ENCODE measurements at places on chromosomes 7 and 10.

GRCh38 chr10:34764472-34764946 lies 50.6 kb downstream of the PARD3 start:
- DNase-seq: no peak

- peak; percentile 72 for DNase-seq
Observed at GRCh38 chr7:29281782-29282541, 87.4 kb downstream of the CHN2 start.

- no peak for DNase-seq
Observed at GRCh38 chr7:12222889-12223579, 11.9 kb downstream of the TMEM106B start.

DNA sequence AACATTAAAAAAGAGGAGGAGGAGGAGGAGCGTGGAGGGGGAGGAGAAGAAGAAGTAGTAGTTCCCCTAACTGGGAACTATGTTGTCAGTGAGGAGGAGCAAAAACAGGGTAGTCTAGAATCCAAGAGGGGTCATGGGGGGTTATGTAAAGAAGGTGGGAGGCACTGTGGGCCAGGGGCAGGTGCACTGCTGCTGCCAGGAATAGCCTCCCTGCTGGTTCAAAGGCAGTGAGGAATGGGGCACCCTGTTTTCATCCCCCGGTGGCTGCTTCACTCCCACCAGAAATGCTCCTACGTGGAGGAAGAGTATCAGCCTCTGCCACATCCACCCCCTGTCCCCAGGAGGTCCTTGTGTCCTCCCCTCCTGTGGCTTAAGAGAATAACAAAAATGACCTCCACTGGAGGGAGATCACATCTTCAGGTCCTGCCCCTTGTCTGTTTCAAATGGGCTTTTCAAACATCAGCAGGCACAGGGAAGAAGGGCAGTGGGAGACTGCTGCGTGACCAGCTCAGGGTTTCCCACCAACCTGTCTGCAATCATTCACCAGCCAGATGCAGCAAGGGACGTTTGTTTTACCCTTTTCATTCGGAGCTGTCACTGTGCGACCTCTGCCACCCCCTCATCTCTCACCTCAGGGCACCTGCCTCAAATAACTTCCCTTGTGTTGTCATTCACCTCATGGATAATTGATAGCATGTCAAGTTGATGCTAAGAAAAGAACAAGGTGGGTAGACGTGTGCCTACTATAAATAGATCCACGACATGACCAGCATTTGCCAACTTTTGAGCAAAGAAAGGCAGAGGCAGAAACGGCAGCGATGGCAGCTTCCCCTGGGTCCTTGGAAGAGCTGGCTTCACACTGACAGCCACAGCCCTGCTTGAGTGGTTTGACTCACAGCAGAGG lies 92.6 kb downstream of the DGKI start:
- peak; percentile 11 for DNase-seq

DNA sequence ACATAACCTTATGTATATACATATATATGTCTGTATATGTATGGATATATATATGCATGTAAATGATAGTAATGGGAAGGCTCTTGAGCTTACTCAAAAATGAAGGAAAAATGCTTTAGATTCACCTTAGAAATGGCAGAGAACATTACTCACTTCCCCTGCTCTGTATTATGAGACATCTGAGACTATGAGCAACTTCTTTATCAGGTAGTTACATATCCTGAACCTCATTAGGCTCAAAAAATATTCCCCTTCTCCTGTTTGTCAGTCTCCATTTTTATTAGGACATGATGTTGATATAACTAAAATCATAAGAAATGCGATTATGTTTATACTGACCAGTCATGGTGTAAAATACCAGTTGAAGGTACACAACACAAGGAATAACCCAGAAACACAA lies 800.1 kb upstream of the ZWINT start:
- DNase-seq: no peak

- DNase-seq: no peak
Observed at GRCh38 chr10:77629775-77630506, 7.7 kb downstream of the KCNMA1 start.

GRCh38 chr10:85614981-85615380 lies 751.6 kb downstream of the GRID1 start:
- DNase-seq: no peak

DNA sequence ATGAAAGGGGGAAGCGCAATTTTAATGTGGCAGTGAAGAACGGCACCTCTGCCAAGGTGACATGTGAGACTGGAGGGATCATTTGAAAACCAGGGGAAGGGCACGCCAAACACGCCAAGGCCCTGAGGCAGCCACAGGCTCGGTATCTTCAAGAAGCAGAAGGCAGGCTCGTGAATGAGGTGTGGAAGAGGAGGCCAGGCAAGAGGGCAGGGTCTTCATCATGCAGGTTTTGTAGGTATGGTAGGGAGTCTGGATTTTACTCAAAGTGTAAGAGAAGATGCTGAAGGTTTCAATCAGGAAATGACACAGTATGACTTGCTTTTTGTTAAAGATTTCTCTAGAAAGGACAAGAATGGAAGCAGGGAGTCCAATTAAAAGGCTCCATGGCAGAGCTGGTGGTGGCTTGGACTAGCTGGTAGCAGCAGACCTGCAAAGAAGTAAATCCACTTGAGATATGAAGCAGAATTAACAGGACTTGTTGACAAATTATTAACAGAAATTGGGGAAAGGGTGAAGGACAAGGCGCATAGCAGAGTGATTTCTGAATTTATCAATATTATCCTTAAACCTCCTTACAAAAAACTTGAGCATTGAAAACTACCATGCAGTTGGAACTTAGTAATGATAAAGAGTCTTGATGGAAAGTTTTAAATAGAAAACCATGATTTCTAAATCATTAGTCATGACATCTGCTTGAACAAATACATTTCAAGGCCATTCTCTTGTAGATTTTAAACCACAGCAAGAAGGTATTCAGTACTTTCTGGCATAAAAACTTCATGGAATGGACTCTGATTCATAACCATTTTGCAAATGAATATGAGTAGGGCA lies 70.4 kb downstream of the COA1 start:
- no peak for DNase-seq

GRCh38 chr7:29684787-29685650 lies 121.3 kb upstream of the WIPF3 start:
- DNase-seq: peak; percentile 70

DNA sequence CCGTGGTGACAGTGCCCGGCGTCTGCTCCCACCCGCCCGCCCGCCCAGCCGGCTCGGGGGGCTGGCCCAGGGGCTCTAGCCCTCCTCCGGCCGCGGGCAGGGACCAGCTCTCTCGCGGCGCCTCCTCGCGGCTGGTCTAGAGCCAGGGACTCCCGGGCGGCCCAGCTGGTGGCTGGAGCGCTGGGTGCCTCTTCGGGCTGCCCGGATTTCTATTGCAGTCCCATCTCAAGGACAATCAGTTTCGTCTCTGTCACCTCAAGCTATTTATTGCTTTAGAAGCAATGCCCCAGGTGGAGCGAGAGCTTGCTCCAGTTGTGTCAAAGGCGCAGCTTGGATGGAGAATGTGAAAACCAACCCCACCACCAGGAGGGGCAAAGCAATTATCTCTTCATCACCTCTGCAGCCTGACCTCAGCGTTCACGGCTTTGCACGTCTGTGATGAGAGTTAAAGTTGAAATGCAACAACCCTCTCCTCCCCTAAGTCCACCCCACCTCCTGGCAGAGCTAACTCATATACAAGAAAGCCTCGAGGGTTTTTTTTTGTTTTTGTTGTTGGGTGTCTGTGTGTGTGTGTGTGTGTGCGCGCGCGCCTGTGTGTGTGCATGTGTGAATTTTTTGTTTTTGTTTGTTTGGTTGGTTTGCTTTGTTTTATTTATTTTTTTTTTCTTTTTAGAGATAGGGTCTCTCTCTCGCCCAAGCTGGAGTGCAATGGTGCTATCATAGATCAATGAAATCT lies at the start of gene ITGA8:
Gene ITGA8, minus strand, starts transcription at position 24 of the 736 bp plus-strand sequence. CDS start 151 bp downstream, outside the sequence.
- DNase-seq: no peak

- no peak for DNase-seq
Observed at GRCh38 chr10:3914733-3915132, 129.7 kb upstream of the KLF6 start.

GRCh38 chr10:123502983-123503382 lies 163.2 kb upstream of the GPR26 start:
- no peak for DNase-seq

DNA sequence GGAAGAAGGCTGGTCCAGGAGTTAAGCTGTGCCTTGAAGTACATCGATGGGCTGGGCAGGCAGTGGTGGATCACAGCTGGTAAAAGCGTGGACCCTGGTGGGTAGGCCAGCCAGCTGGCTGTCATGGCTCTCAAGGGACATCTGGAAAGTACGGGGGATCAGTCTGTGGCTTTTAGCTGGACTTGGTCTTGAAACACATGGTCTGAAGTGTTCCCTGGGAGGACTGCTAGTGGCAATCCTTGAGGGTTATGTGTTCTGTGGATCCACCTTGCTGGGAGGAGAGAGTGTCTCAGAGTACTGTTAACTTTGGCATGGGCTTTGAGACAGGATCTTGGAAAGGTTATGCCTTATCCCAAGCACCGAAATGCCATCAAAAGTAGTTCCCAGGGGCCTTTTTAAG lies 754.3 kb downstream of the SUGCT start:
- DNase-seq: no peak

- no peak for DNase-seq
Observed at GRCh38 chr10:126131341-126131740, 235.0 kb downstream of the FANK1 start.

GRCh38 chr10:132915411-132915810 lies 27.0 kb downstream of the CFAP46 start:
- no peak for DNase-seq

DNA sequence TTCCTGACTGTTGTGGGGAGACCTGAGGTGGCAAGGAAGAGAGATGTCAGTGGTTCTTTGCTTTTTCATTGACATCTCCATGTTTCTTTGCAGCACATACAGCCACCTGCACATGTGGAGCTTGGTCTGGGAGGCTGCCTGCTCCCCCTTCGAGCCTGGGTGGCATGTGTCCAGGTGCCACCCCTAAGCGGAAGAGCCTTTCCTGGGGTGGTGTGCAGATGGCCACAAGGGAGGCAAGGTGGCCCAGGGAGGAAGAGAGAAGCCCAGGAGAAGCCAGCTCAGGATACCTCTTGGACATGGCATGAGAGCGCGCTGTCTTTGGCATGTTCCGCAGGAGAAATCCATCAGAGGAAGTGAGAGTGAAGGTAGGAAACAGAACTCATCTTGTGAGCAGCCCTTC lies 105.9 kb upstream of the NPTX2 start:
- DNase-seq: no peak

DNA sequence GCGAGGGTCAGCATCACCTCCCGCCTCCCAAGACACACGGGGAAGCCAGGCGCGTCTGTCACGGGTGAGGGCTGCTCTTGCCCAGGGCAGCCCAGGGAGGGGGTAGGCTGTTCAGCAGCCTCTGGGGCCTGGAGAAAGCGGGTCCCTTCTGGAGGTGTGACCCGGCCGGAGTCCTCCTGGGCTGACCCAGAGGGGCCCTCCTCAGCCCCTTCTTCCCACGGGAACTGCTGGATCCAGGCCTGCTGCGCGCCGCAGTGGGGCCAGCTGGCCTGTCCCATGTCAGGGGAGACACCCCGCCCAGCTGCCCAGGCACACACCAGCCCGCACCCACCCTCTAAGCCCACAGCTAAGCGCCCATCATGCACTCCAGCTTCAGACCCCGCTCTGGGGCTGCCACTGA lies 41.8 kb downstream of the INSIG1 start:
- DNase-seq: no peak

DNA sequence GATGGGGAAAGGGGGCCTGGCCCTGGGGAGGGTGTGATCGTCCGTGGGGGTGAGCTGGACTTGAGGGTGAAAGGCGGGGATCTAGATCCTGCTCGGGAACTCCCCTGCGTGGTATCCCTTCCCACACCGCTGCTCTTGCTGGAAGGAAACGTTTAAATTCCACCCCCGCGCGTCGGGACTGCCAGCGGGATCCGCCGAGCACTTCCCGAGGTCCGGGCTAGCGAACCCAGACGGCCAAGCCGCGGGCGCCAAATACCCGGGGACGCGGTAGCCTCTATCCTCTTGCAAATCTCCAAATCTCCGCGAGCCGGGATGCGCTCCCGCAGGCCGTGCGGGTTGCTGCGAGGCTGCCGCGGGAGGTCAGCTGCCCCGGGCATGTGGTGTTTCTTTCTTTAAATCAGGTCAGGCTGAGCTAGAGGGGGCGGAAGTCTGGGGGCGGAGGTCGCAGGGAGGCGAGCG lies 904 bp downstream of the NPTX2 start:
- DNase-seq: no peak

GRCh38 chr10:99834410-99834809 lies 52.0 kb downstream of the ABCC2 start:
- no peak for DNase-seq

DNA sequence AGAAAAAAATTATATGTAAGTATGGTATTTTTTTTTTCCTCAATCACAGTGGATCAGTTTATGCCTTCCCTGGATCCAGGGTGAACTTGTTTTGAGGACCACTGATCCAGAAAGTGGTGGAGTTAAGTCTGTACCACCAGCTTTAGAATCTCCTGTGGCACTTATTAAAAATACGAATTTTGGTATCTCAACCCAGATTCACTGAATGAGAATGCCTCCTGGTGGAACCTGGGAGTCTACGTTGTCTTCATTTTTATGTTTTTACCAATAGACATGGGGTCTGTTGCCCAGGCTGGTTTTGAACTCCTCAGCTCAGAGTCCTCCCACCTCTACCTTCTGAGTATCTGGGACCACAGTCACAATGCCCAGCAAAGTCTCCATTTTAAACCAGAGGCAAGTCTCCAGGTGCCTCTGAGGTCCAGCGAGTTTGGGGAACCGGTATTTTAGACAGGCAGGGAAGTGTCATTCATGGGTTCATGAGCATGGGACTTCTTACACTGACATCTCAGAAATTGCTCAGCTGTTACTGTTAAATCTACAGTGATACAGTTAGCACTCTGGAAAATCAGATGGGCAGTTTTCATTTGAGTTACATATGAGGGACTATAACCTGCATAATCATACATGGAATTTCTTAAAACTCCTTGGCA lies 200.9 kb downstream of the AUTS2 start:
- DNase-seq: no peak

DNA sequence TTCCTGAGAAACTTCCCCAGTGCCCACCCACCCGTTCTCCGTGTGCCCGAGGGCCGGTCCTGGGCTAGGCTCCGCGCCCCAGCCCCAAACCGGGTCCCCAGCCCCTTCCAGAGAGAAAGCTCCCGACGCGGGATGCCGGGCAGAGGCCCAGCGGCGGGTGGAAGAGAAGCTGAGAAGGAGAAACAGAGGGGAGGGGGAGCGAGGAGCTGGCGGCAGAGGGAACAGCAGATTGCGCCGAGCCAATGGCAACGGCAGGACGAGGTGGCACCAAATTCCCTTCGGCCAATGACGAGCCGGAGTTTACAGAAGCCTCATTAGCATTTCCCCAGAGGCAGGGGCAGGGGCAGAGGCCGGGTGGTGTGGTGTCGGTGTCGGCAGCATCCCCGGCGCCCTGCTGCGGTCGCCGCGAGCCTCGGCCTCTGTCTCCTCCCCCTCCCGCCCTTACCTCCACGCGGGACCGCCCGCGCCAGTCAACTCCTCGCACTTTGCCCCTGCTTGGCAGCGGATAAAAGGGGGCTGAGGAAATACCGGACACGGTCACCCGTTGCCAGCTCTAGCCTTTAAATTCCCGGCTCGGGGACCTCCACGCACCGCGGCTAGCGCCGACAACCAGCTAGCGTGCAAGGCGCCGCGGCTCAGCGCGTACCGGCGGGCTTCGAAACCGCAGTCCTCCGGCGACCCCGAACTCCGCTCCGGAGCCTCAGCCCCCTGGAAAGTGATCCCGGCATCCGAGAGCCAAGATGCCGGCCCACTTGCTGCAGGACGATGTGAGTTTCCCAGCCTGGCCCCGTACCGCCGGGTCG lies at the start of gene SCD:
Gene SCD, plus strand, starts transcription at position 469 of the 803 bp plus-strand sequence. Its CDS starts 272 bp downstream, at position 741.
- peak; percentile 98 for DNase-seq
